Glutamatergic neuron (in vitro differentiated cells): ENCODE measurements at places on chromosomes 2 and 18.

- DNase-seq, result no peak
Measured at GRCh38 chr2:218282173-218282991, 9.9 kb downstream of the TMBIM1 start.

- no peak for DNase-seq
Measured at GRCh38 chr18:51038110-51038509, 8.1 kb downstream of the SMAD4 start.

GRCh38 chr18:6493194-6493593, 78.5 kb upstream of the L3MBTL4 start:
- DNase-seq, result no peak

DNA sequence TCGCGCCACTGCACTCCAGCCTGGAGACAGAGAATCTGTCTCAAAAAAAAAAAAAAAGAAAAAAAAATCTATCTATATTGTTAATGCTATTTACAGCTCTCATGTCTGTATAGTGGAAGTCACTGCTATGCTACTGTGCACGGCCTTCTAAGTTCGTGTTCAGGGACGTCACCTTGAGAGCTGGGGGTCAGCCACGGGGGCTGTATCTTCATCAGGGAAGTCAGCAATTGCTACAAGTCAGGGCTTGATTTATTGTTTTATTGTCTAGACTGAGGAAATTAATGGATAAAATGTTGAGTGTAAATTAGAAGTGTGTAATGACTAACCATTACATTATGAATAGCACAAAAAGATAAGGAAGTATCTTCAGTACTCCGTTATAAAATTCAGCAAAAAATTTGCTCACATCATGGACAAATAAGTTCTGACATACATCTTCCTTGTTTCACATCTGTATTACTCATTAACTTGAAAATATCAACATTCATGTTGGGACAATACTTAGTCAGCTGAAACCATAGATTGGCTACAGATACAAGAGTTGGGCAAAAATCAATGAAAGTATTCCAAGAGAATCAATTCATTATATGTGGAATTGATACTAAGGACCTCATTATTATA, 136.6 kb upstream of the SEC11C start:
- no peak for DNase-seq

GRCh38 chr18:74468547-74469061, 11.5 kb upstream of the DIPK1C start:
- DNase-seq, result no peak

DNA sequence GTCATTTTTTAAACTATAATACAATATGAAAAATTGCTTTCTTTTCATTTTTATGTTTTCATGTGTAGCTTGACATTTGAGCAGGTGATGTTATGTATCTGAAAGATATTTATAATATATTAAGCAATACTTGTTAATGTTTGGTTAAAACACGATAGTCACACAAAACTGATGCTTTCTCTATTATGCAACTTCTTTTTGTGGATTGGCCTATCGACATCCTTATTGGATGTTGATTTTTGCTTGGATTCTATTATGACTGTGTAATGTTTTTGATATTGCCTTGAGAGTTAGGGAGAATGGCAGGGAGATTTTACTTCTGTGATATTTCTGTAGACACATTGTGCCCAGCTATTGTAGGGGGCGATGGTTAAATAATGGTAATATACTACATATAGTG, 128.0 kb downstream of the ZNF407 start:
- DNase-seq, result no peak

GRCh38 chr18:47772374-47773248, 157.8 kb downstream of the SMAD2 start:
- peak; percentile 80 for DNase-seq

DNA sequence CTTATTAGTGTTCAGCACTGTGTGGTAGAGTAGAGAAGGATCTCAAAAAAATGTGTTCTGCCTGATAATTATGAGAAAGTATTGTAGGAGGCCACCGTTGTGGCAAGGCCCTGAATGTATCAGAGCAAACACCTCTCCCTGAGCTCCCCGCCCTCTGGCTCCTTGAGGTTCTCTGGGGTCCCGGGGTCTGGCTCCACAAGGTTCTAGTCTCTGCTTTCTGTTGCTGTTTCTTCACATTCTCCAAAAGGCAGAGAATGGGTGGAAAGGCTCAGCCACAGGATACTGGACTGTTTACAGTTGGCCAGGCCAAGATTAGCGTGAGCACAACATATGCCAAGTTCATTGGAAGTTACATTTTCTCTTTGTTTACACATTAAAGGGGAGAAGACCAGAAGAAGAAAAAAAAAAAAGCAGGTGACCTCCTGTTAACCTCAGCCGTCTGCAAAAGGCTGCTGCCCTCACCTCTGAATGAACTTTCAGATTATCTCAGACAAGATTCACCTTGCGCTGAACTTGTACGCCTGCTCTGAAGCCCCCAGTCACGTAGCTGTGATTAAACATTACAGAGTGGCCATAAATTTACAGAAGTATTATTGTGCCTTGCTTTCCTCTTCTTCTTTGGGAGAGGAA, 56.6 kb upstream of the CYP26B1 start:
- DNase-seq, result no peak

DNA sequence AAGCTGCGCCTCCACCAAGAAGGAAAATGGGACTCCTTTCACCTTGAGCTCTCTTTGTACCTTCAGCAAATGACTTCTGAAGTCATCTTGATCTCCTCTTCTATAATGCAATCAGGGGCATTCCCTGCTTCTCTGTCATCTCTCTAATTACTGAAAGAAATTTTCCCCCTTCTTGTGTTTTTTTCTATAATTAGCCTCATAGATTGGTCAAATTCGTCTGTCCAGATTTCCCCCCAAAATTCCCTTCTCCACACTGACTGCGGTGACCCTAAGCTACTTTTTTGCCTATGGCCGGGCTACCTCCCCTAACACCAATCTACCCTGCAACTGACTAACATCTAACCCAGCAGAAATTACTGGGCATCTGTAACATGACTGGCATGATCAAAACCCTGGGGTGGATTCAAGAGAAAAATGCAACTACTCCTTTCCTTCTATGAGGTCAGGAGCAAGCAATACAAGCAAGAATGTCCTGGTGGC, 168.6 kb downstream of the BCL2 start:
- DNase-seq, result no peak

DNA sequence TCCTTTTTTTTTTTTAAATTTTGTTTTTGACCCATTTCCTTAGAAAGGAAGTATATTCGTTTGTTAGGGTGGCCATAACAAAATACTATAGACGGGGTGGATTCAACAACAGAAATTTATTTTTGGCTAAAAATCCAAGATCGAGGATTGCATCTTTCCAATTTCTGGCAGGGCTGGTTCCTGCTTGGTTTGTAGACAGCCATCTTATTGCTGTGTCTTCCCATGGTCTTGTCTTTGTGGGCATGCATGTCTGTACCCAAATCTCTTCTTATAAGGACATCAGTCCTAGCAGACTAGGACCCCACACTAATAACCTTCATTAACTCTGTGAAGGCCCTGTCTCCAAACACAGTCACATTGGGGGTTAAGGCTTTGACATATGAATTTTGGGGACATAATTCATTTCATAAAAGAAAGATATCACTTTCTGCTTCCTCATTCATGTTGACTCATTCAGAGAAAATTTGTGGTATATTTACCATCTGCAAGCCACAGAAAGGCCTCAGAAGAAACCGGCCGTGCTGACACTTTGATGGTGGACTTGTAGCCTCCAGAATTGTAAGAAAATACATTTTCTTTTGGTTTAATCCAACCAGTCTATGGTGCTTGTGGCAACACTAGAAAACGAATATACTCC, 262.1 kb downstream of the LPIN1 start:
- DNase-seq, result no peak

GRCh38 chr2:238929242-238930081, 81.6 kb downstream of the TWIST2 start:
- no peak for DNase-seq

DNA sequence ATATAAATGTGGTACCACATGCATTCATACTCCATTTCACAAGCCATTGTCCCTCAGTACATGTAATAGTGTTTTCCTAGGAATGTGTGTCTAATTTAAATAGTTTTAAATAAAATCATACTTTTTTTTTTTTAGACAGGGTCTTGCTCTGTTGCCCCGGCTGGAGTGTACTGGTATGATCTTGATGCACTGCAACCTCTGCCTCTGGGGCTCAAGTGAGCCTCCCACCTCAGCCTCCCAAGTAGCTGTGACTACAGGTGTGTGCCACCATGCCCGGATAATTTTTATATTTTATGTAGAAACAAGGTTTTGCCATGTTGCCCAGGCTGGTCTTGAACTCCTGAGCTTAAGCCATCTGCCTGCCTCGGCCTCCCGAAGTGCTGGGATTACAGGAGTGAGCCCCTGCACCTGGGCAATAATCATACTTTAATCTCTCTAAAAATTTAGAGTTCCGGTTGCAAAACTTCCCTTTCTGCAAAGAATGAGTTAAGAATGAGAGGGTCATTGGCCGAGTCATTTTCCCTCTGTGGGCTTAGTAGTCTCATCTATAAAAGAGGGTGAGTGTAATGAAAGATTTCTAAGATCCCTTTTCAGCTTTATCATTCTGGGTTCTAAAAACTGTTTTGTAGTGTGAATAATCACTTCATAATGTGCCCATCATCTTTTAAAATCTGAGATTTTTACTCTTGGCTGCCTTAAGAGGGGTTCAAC, 116.0 kb upstream of the PELI1 start:
- DNase-seq, result no peak

- DNase-seq, result no peak
Measured at GRCh38 chr18:59735269-59735860, 38.1 kb upstream of the CCBE1 start.

- no peak for DNase-seq
Measured at GRCh38 chr2:46167406-46167805, 129.8 kb upstream of the EPAS1 start.

DNA sequence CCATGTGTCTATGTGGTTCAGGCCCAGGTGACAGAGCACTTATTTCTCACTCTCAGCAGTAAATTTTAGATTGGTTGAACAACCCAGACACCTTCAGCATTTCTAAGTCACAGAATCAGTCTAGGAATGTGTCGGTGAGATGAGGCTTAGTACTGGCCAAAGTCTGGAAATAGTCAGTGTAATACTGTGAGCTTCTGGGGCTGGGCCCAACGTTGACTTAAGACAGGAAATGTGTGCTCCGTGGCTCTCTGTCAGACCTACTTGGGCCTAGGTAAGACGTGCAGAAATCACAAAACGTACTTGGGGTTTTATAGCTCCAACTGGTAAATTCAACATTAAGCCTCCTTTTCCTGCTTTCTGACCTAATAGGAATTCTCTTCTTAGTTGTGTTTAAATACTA, 160.3 kb upstream of the COL3A1 start:
- DNase-seq, result no peak

DNA sequence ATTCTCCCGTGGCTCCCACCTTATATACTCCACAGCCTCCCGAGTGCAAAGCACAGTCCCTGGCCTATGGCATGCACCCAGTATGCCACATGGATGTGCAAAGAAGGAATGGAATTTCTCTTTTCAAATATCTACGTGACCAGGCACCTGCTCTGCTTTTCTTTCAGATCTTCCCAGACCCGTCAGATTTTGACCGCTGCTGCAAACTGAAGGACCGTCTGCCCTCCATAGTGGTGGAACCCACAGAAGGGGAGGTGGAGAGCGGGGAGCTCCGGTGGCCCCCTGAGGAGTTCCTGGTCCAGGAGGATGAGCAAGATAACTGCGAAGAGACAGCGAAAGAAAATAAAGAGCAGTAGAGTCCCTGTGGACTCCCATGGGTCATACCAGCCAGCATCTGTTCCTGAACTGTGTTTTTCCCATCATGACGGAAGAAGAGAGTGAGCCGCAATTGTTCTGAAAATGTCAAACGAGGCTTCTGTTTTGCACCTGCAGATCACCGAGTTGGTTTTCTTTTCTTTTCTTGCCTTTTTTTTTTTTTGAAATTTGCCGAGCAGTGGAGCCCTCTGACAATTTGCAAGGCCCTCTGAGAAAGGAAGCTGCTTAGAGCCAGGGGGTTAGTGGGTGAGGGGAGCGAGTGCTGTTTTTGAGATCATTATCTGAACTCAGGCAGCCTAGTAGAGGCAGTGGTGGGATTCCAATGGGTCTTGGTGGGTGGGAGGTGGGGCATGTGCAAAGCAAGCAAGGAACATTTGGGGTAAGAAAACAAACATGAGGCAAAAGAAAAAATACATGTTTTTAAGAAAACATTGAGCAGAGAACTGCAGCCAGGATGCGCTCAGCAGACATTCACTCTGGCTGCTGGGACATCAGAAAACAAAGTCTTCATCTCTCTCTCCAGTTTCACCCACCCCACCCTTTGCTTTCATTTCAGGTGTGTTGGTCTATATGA, 26.2 kb downstream of the LBH start:
- no peak for DNase-seq

DNA sequence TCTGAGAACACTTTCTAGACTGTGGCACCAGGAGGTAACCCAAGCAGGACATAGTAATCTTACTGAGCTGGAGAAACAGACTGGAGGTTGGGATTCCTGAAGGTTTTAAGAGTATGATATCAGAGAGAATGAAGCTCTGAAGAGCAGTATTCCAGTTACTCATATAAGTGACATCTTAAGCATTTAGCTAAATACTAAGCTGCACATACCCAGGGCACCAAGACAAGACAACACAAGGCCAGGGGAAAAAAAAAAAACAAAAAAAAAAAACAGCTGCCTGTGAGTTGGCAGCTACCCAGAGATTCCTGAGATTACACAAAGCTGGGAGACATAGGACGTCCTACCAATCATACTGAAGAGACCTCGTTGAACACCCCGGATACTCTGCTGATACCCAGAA, 175.8 kb downstream of the SRBD1 start:
- no peak for DNase-seq

DNA sequence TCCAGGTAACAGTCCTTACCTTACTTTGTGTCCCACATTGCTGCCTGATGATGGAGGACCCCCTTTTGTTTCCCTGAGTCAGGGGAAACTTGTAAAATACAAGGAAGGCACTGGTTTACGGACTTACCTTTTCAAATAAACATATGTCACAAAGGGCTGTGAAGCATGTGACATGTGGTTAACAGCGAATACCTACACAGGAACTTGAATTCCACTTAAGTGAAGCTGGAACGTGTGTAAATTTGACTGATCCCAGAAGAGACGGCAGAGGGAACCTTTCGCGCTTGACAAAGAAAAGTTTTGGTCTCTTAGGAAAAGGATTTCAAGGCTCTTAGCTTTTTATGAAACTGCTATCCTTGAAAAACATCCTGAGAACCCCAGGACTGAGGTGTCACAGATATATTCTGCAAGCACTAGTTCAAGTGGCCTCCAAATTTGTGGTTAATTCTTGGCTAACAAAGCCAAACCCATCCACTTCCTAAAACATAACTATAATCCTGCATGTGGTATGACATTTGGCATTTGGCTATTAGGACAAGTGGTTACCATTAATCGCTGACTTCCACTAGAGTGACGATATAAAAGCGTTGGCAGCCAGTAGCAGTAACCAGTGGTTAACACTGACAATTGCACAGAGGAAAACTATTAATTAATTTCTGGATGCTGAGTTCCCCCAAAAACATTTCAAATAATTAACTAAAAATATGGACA, 55.6 kb downstream of the ITGB6 start:
- no peak for DNase-seq

GRCh38 chr2:146584316-146584715, 1260.5 kb upstream of the ACVR2A start:
- no peak for DNase-seq

DNA sequence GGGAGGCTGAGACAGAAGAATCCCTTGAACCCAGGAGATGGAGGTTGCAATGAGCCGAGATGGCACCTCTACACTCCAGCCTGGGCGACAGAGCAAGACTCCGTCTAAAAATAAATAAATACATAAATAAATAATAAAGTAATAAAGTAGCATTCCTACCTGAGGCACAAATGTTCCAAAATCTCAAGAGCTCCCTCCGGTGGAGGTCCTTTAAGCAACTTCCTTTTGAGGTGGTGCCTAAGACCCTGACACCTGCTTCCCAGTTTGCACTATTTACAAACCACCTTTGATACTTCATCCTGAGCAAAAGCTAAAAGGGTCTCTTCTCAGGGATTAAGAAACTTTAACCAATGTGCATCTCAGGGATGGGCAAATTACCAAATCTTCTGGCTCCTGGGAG, 505.1 kb downstream of the CNTNAP5 start:
- no peak for DNase-seq
